ENCODE measurements at places on chromosomes 2 and 18.

- DNase-seq: no peak
These were observed 42.8 kb downstream of the STK25 start for GRCh38 chr2:241465543-241465942.

DNA sequence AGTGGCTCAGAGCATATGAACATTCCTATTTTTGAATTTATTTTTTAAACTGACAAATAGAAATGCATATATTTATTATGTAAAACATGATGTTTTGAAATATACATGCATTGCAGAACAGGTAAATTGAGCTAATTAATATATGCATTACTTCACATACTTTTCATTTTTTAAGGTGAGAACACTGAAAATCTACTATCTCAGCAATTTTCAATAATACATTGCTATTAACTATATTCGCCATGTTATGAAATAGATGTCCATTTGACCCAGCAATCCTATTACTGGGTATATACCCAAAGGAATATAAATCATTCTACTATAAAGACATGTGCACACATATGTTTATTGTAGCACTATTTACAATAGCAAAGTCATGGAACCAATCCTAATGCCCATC lies 717.7 kb upstream of the PIK3C3 start:
- DNase-seq: no peak

DNA sequence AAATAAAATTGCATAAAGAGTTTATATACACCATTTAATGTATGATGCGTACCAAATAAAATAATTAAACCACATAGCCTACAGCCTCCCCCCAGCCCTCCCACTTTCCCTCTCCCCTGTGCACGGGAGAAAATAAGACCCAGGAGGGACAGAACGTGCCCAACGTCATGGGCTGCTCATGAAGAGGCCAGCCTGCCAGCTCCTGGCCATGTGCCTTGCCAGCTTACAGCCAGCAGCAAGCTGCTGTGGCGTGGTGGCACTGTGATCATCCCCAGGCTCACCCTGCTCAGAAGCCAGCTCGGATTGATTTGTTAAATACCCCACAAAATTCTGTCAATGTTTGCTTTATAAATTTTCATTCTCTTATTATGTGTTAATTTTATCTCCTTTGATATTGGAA lies 7.6 kb downstream of the GPR148 start:
- DNase-seq: no peak

DNA sequence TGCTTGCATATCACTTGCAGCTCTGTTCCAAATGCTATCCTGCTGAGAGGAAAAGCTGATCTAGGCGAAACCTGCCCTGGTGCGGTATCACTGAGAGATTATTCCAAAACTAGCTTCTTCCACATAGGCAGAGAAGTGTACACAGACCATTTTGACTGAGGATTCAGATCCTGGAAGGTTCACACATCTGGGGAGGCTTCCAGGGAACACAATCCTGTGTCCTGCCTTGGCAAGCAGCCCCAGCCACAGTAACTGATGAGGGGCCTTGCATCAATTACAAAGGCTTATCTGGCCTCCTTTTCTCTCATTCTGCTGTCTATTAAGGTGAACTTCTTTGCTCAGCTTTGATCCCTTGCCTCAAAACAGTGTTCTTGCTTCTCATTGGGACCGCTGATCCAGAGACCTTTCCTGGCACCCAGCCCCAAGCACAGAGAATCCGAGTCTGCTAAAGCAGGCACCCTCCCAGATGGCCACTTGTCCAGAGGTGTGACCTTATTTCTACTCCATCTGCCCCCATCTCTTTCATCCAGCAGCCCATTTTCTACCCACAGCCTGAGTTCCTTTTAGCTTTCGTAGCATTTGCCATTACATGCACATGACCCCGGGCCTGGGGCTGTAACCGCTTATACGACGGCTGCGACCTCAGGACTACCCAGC lies 52.3 kb upstream of the ZFP36L2 start:
- no peak for DNase-seq

GRCh38 chr18:55763298-55763697 lies 175.3 kb upstream of the TCF4 start:
- DNase-seq: no peak

DNA sequence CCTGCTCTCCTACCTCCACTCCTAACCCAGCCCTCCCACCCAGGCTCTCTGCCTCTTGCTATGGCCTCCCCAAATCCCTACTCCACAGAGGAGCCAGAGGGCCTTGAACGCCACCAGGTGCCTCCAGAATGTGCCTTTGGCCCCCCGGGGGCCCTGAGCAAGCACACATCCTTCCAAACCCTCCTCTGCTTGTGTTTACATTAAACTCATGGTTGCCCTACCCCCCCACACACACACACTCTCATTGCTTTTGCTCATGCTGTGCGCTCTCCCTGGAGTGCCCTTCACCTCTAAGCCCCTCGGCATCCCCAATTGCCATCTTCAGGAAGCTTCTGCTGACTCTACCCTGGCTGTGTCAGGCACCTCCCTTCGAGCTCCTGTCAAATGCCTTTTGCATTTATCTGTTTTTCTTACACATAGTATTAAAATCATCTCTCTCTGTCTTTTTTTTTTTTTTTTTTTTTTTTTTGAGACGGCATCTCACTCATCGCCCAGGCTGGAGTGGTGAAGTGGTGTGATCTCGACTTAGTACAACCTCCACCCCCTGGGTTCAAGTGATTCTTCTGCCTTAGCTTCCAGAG lies 16.3 kb upstream of the TET3 start:
- DNase-seq: no peak

DNA sequence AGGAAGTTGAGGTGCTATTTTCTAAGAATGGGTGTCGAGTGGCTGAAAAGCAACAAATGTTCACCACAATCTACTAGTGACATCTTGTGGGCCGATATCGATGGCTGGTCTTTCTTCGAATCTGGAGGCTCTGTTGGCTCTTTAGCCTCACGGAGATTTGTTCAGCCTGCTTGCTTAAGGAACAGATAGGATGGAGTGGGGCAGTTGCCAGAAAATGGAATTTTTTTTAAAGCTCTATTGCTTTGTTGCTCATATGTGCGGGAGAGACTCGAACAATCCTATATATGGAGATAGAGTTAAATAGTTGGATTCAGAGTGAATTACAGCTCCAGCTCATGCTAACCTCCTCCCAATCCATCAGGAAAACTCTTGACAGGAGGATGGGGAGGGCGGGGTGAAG lies 70.9 kb upstream of the LYPD6B start:
- no peak for DNase-seq

- DNase-seq: no peak
These were observed 30.9 kb downstream of the STK39 start for GRCh38 chr2:168216351-168217005.

GRCh38 chr18:64276311-64277090 lies 127.6 kb upstream of the LINC00305 start:
- DNase-seq: no peak

DNA sequence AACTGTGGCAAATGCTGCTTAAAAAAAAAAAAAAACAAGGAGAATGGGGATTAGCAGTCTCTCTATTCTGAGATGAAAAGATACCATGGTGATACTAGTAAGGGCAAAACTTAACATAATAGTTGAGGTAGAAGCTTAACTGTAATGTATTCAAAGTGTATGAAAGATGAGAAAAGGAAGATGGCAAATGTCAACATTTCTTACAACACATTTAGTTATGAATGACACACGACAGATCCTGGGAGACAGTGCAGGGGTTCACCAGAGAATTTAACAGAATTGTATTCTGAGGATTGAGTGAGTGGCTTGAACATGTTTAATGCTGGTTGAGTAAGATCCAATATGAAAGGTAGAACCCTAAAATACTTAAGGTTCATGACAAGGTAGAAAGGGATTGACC lies 52.7 kb downstream of the CUL3 start:
- DNase-seq: no peak

- DNase-seq: no peak
These were observed at the start of gene ITPRIPL1 for GRCh38 chr2:96325041-96325883. Gene ITPRIPL1 (plus strand): TSS chr2:96325317. CDS start chr2:96325840, 523 bp downstream.

DNA sequence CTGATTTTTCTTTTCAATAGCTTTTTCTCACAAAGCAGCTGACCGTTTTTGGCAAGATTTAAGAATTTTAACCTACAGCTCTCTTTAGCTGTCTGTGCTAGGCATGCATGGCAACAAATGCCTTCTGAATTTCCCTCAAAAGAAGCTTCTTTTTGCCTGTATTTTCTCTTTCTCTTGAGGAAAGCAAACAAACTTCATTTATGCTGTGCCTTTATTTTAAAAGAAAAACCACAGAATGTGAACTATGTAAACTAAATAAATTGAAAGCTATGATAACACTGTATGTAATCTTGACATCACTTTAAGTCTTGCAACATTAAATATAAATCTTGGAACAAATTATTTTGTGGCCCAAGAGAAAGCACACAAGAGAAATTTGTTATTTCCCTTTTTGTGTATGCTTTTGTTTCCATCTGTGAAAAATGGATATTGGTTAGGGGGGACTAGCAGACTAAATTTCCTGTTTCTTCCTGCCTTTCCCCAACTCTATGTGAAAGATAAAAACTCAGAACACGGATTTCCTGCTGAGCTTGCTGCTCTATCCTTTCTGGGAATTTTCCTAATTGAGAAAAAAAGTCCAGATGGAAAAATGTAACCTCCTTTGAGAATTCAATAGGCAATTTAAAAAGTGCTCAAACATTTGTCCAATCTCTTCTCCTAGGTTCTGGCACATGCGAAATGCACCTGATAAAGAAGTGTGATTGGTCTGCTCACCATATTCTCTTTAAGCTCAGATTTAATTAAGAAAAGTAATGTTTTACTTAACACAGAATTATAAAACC lies 20.9 kb upstream of the TFPI start:
- no peak for DNase-seq

DNA sequence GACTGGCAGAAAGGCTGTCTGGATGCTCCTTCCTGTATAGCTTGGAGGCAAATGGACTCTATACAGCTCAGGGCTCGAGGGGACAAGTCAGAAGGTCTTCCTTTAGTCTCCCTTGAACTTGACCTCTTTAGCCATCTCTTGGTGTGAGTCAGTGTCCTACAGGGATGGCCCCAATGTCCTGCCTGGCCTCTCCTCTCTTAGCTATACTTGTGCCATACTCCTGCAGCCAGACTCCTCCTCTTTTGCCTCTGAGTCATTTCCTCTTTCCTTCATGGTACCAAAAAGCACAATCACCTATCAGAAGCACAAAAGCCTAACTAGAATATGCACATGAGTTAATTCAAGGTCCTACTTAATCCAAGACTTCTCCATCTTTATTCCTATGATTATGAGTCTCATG lies 112.7 kb downstream of the XRCC5 start:
- no peak for DNase-seq

- DNase-seq: no peak
These were observed 27.4 kb upstream of the C2orf69 start for GRCh38 chr2:199883474-199884212.

- no peak for DNase-seq
These were observed 21.6 kb downstream of the ARHGAP25 start for GRCh38 chr2:68756178-68756577.

- no peak for DNase-seq
These were observed 31.0 kb downstream of the MTERF4 start for GRCh38 chr2:241070811-241071676.

GRCh38 chr2:8574196-8575037 lies 107.4 kb upstream of the ID2 start:
- DNase-seq: no peak

GRCh38 chr2:175804122-175804521 lies 197.9 kb downstream of the LNPK start:
- peak; percentile 55 for DNase-seq

DNA sequence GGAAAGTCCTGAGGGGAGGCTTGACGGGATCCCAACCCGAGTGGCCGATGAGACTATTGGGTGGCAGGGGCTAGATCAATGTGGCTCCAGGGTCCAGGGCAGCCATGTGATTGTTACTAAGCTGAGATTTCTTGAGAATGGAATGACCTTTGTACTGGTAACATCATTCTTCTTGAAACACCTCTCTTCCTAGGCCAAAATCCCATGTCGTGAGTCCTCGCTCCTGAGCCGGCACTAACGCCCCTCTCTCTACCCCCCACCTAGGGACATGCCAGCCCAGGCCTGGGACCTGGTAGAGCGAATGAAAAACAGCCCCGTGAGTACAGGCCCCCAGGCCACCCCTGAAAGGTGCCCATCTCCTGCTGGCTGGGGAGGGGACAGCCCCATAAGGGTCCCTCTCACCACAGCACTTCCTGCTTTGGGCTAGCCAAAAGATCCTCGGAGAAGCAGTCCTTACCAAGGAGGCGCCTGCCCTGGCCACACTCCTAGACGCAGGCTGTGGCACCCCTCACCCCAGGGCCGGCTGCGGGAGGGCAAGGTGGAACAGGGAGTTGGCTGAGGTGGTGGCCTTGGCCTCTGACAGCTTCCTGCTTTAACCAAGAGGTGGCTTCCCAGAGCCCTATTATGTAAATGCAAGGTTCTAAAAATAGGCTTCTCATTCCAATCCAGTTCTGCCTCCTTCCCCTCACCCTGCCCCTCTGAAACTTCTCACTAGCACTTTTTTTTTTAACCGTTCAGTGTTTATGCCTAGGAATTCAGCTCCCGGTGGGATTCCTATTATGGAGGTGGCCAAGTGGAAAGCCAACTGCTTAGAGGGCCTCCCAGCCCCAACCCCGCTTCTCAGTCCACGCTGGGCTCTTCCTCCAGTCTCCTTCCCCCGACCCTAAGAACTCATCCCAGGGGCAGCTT lies 126.6 kb upstream of the PPP1CB start:
- no peak for DNase-seq

GRCh38 chr2:182541268-182541667 lies 114.4 kb upstream of the PDE1A start:
- no peak for DNase-seq

GRCh38 chr2:190838492-190838910 lies 42.1 kb upstream of the GLS start:
- DNase-seq: no peak

GRCh38 chr18:76633588-76634269 lies 138.7 kb upstream of the ZNF516 start:
- no peak for DNase-seq

- no peak for DNase-seq
These were observed 1.1 kb downstream of the MYCN start for GRCh38 chr2:15941481-15941850.

- DNase-seq: no peak
These were observed 680.9 kb downstream of the IRS1 start for GRCh38 chr2:226118471-226119429.

DNA sequence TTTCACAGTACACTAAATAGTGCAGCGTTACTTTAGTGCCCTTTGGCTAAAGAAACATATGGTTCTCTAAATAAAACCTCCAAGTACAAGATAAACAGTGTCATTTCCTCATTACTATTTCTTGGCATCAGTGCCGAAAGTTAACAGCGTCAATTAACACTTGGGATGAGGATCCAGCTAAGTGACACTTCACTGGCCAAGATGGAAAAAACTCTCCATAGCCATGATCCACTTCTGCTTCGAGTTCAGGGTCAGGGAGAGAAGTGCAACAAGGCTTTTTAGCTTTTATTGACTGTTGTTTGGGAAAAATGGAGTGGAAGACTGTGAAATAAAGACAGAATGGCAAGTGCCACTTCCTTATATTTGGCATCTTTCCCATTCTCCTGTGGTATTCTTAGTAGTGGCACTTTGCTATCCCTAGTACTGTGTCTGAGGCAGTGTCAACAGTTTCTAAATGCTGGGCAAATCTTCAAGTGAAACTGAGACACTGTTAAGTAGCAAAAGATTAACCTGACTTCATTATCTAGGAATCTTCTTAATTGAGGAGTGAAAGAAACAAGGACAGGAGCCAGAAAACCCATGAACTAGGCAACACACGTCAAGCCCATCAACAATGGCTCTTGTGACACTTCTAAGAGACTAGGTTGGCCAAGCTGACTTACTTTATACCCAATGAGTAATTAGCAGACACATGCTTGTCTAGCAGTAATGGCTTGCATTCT lies 222.5 kb upstream of the SESTD1 start:
- peak; percentile 55 for DNase-seq

Data from NCI-H2107 (cell line).